ENCODE measurements at places on chromosomes 4 and X. TPM values are rescaled to one million over a fixed set of nuclear protein-coding genes. Genes with fewer than 3 reads are reported as not detected.

The PGAM4 gene
- not detected for total RNA-seq

The NDUFC1 gene
- total RNA-seq = 57.0 TPM

The SCML2 gene
- 5.1 TPM for total RNA-seq

The RIBC1 gene
- 2.0 TPM for total RNA-seq

The PRDM5 gene
- total RNA-seq = 45.3 TPM

The ARSJ gene
- 6.0 TPM for total RNA-seq

The SPANXD gene
- total RNA-seq = not detected

The HDX gene
- total RNA-seq = 6.2 TPM

The LONRF3 gene
- total RNA-seq = 5.2 TPM

DNA sequence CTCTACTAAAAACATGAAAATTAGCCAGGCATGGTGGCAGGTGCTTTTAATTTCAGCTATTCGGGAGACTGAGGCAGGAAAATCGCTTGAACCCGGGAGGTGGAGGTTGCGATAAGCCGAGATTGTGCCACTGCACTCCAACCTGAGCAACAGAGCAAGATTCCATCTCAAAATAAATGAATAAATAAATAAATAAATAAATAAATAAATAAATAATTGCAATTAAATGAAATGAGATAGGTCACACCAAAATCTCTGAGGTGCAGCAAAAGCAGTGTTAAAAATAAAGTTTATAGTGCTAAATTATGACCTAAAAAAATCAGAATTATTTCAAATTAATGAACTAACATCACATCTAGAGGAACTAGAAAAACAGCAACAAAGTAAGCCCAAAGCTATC, 13.6 kb upstream of the CYLC1 start:
- no peak overlapping the region for H3K4me3 ChIP-seq
- no peaks in the 10 kb centered on the region for H3K27me3 ChIP-seq
- no peak overlapping the region for H3K27ac ChIP-seq
- no peaks in the 10 kb centered on the region for H3K4me1 ChIP-seq
- no peak for DNase-seq

- H3K4me3 ChIP-seq = peak overlapping the region; percentile 58
- no peaks in the 10 kb centered on the region for H3K27me3 ChIP-seq
- H3K4me1 ChIP-seq = no peaks in the 10 kb centered on the region
- no peaks in the 10 kb centered on the region for H3K36me3 ChIP-seq
- DNase-seq = no peak
- H3K27ac ChIP-seq = peak overlapping the region; percentile 90
These were observed 1.5 kb upstream of the NSD2 start for GRCh38 chr4:1869530-1870327.

- no peak overlapping the region for H3K4me3 ChIP-seq
- no peaks in the 10 kb centered on the region for H3K27me3 ChIP-seq
- H3K36me3 ChIP-seq = no peaks in the 10 kb centered on the region
- no peak for DNase-seq
These were observed 297.7 kb upstream of the CLNK start for GRCh38 chr4:10982305-10982704.

DNA sequence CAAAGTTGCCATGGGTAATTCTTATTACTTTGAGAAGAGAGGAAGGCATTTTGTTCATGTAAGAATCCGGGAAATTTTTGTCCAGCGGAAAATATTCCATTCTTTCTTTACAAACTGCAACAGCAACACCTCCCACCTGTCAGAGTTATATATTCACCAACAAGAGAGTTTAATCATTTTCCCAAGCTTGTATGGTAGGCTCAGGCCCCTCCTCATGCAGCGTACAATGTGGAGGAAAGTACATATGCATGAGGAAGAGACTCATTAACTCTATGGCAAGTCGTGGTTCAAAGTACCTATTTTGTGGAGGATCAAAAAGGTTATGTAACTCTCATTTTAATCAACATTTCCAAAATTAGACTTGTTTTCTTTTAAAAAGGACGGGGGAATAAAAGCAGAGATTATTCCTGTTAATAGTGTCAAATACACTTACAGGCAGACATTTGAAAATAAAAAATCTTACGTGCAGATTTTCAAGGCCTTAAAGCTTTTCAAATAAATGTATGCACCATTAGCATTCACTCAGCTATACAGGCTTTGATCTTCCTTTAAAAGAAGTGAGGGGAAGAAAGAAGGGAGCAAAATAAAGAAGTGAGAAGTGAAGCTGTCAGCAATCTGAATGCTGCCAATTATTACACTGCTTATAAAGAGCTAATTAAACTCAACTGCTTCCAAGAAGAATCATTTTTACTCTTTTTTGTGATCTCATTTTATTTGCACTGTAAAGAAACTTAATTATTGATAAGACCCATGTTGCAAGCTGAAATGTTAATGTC, 204.8 kb downstream of the FAT4 start:
- H3K4me1 ChIP-seq = no peaks in the 10 kb centered on the region
- H3K4me3 ChIP-seq = no peak overlapping the region
- H3K27me3 ChIP-seq = no peaks in the 10 kb centered on the region
- DNase-seq = no peak

DNA sequence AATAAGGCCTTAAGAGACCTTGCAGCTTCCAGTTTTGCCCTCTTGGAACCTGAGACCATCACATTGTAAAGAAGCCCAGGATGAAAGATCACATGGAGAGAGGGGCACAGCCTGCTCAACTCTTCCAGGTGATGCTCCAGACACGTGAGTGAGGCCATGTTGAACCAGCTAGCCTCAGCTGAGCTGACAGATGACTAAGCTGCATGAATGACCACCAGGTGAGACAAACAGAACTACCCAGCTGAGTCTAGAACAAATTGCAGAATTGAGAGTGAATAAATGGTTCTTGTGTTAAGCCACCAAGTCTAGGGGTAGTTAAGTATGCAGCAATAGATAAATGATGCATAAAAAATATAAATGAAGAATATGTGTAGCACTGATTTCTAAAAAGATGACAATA, 16.8 kb upstream of the GPR82 start:
- no peak overlapping the region for H3K4me3 ChIP-seq
- no peaks in the 10 kb centered on the region for H3K36me3 ChIP-seq
- no peaks in the 10 kb centered on the region for H3K27me3 ChIP-seq
- DNase-seq = no peak

DNA sequence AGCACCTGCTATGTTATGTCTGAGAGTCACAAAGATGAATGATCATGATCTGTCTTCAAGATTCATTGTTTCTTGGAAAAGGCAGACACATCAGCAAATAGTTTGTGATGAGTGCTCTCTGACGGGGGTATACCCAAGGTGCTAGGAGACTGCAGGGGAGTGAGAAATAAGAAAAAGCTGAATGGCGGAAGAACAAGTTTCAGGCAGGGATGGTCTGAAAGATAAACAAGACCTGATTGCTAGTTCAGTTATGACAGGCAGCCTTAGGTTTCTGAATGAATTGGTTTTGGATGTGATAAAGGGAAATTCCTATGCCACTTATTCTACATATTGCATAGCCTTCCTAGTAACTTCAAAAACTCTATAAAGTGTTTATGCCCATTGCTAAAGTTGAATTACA, 327.0 kb upstream of the DKK2 start:
- no peaks in the 10 kb centered on the region for H3K27me3 ChIP-seq
- DNase-seq = no peak

GRCh38 chrX:38271154-38271716, 50.6 kb upstream of the SRPX start:
- no peaks in the 10 kb centered on the region for H3K27me3 ChIP-seq
- no peak overlapping the region for H3K27ac ChIP-seq
- H3K4me3 ChIP-seq = no peak overlapping the region
- no peak for DNase-seq
- H3K4me1 ChIP-seq = no peaks in the 10 kb centered on the region

- no peaks in the 10 kb centered on the region for H3K4me1 ChIP-seq
- DNase-seq = no peak
- no peak overlapping the region for H3K27ac ChIP-seq
These were observed 30.6 kb downstream of the ABHD18 start for GRCh38 chr4:127995776-127996175.

- H3K27ac ChIP-seq = no peak overlapping the region
- H3K4me3 ChIP-seq = no peak overlapping the region
- DNase-seq = no peak
- H3K27me3 ChIP-seq = no peaks in the 10 kb centered on the region
These were observed 109.4 kb downstream of the SMIM20 start for GRCh38 chr4:26023203-26023972.

GRCh38 chrX:72262077-72262476, 15.0 kb downstream of the RPS4X start:
- H3K36me3 ChIP-seq = no peaks in the 10 kb centered on the region
- H3K27me3 ChIP-seq = no peaks in the 10 kb centered on the region
- H3K4me3 ChIP-seq = no peak overlapping the region
- no peak overlapping the region for H3K27ac ChIP-seq
- no peaks in the 10 kb centered on the region for H3K4me1 ChIP-seq
- no peak for DNase-seq

GRCh38 chr4:129804461-129804981, 708.6 kb downstream of the C4orf33 start:
- no peaks in the 10 kb centered on the region for H3K4me1 ChIP-seq
- H3K36me3 ChIP-seq = no peaks in the 10 kb centered on the region
- no peak for DNase-seq
- no peak overlapping the region for H3K27ac ChIP-seq
- H3K4me3 ChIP-seq = no peak overlapping the region

GRCh38 chr4:15378062-15378461, 49.8 kb upstream of the C1QTNF7 start:
- no peaks in the 10 kb centered on the region for H3K36me3 ChIP-seq
- H3K4me1 ChIP-seq = peaks cover 7% of the 10 kb centered on the region

GRCh38 chr4:185011408-185011807, 6.9 kb upstream of the HELT start:
- H3K36me3 ChIP-seq = no peaks in the 10 kb centered on the region
- DNase-seq = no peak
- H3K4me1 ChIP-seq = no peaks in the 10 kb centered on the region

DNA sequence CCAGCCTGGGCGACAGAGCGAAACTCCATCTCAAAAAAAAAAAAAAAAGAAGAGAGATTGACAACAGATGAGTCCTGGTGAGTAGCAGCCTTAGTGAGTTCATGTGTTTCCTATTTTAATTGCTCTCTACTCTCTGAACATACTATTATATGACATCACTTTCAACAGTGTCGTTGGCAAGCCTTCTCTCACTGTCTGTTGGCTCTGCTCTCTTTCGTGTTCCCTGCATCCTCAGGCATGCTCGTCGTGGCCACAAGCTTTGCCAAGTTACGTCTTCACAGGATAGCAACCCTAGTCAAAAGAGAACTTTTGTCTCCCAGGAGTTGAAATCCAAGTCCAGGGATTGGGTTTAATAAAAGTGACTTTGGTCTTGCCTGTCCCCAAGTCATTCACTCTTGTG, 117.1 kb upstream of the EGFL6 start:
- no peak for DNase-seq
- H3K27me3 ChIP-seq = no peaks in the 10 kb centered on the region
- no peak overlapping the region for H3K4me3 ChIP-seq
- H3K36me3 ChIP-seq = no peaks in the 10 kb centered on the region
- H3K27ac ChIP-seq = no peak overlapping the region

DNA sequence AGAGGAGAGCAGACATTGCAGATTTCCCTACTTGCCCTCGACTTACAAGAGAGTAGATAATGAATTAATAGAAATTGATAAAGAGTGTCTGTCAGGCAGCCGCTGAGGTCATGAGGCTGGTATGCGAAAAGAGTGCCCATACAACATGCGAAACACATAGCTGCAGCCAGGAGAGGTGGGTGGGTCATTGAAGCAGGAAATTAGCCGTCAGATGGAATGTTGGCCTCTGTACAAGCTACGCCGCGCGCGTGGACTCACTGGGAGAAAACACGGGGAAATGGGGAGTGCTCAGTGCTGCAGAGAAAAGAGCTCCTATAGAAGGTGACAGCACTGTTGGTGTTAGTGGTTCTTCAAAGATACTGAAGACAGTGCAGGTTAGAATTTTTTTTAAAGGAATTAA, 125.1 kb downstream of the RAPGEF2 start:
- H3K27me3 ChIP-seq = no peaks in the 10 kb centered on the region
- H3K4me3 ChIP-seq = peak overlapping the region; percentile 10
- H3K4me1 ChIP-seq = peaks cover 6% of the 10 kb centered on the region
- peak; percentile 41 for DNase-seq
- H3K27ac ChIP-seq = no peak overlapping the region
- no peaks in the 10 kb centered on the region for H3K36me3 ChIP-seq

GRCh38 chr4:76457885-76458284, 22.9 kb downstream of the SHROOM3 start:
- no peak overlapping the region for H3K4me3 ChIP-seq
- DNase-seq = no peak
- no peak overlapping the region for H3K27ac ChIP-seq
- no peaks in the 10 kb centered on the region for H3K36me3 ChIP-seq

DNA sequence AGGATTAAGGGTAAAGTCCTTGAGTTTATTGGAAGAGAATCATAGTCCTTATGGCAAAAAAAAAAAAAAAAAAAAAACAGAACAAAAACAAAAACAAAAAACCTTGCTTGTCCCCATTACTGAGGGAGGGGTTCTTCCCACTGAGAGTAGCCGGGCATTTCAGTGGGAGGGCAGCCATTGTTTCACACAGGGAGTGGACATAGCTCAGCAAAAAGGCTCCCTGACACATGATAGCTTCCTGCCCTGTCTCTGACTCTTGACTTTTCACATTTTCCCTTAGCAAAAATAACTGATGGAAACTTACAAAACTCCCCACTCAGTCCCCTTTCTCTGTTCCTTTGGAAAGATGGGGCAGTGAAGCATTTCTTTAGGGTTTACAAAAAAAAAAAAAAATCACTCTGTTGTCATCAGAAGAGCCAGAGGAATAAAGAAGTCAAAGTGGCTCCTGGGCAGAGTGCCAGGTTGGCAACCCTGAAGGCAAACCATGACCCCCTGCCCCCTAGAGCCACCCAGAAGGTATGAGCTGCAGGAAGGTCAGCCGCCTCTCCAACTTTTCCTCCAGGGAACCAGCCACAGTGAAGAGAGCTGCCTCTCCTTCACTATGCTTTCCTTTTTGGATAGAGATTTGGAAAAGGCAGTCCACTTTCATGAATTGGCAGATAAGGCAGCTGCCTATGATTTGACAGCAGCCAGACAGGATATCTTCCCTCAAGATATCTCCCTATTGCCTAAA, 170.6 kb downstream of the KDR start:
- DNase-seq = peak; percentile 16
- no peaks in the 10 kb centered on the region for H3K27me3 ChIP-seq
- H3K27ac ChIP-seq = no peak overlapping the region
- no peaks in the 10 kb centered on the region for H3K36me3 ChIP-seq
- H3K4me1 ChIP-seq = no peaks in the 10 kb centered on the region
- H3K4me3 ChIP-seq = no peak overlapping the region

DNA sequence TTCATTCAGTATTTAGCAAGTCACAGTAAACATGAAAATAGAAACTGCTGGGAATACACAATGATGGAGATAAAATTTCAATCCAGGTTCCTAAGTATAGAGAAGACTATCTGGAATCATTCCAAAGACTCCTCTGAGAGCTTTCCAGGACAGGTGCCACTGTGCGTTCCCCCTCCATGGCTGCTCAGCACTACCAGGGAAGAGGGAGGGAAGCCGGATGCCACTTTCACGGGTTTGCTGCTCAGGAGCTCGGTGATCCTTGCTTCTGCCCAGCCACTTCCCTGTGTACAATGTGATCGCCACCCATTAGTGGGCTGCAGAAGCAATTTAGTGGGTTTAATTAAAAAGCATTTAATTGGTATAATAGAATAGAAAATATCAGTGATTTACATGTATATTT, 94.5 kb downstream of the FNIP2 start:
- peaks cover 5% of the 10 kb centered on the region for H3K4me1 ChIP-seq

GRCh38 chr4:13888112-13888511, 260.6 kb upstream of the BOD1L1 start:
- no peak overlapping the region for H3K27ac ChIP-seq
- no peaks in the 10 kb centered on the region for H3K36me3 ChIP-seq
- no peak overlapping the region for H3K4me3 ChIP-seq
- no peaks in the 10 kb centered on the region for H3K4me1 ChIP-seq

GRCh38 chr4:151205722-151206121, 71.2 kb upstream of the PRSS48 start:
- no peaks in the 10 kb centered on the region for H3K27me3 ChIP-seq
- DNase-seq = no peak
- no peak overlapping the region for H3K27ac ChIP-seq
